Effector memory CD8-positive, alpha-beta T cell (primary cell): ENCODE measurements at places on chromosomes 12 and 14.

- no peaks in the 10 kb centered on the region for H3K4me1 ChIP-seq
- peaks cover 33% of the 10 kb centered on the region for H3K36me3 ChIP-seq
- H3K27ac ChIP-seq = peak overlapping the region; percentile 57
- no peaks in the 10 kb centered on the region for H3K27me3 ChIP-seq
- H3K4me3 ChIP-seq = no peak overlapping the region
These were observed 24.3 kb upstream of the PLEKHD1 start for GRCh38 chr14:69460093-69460701.

DNA sequence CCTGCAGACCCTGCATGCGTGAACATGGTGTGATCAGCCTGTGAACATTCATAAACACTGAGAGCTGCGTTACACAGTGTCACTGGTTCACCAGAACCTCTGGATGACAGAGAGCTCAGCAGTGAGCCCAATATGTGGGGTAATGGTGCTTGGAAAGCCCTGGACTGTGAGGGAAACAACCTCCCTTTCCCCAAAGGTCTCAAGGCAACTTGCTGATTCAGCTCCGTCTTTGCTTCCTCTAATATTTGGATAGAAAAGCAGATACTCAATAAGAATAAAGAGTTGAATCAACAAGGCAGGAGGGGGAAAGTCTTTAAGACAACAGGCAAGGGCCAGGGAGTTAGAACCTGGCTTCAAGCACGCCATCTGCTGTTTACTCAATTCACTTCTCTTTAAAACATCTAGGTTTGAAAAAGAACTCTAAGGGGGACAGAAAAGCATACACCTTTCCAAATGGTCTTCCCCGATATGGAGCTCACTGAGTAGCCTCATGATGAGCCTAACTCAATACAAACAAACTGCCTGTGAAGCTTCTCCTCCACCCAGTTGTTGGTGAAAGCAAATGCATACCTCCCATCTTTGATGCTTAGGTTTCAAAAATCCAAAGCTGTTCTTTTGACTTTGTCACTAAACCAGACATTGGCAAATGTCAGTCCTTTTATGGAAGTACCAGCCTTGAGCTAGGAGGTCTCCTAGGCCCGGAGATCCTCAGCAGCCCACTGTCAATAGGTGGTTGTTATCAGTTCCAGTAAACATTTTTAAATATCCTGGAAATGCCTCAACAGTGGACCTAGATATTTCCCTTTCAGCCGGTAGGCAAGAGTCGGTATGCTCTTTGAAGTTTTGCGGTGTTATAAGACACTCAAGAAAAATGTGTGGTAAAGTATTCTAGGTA lies 76.1 kb downstream of the SAMD4A start:
- no peak overlapping the region for H3K4me3 ChIP-seq
- H3K27me3 ChIP-seq = peaks cover 34% of the 10 kb centered on the region
- H3K27ac ChIP-seq = no peak overlapping the region
- DNase-seq = no peak
- no peaks in the 10 kb centered on the region for H3K4me1 ChIP-seq
- H3K36me3 ChIP-seq = peaks cover 2% of the 10 kb centered on the region

GRCh38 chr12:55733858-55734257 lies 5.0 kb upstream of the CD63 start:
- DNase-seq = no peak
- H3K4me1 ChIP-seq = peaks cover 34% of the 10 kb centered on the region
- H3K27ac ChIP-seq = no peak overlapping the region

DNA sequence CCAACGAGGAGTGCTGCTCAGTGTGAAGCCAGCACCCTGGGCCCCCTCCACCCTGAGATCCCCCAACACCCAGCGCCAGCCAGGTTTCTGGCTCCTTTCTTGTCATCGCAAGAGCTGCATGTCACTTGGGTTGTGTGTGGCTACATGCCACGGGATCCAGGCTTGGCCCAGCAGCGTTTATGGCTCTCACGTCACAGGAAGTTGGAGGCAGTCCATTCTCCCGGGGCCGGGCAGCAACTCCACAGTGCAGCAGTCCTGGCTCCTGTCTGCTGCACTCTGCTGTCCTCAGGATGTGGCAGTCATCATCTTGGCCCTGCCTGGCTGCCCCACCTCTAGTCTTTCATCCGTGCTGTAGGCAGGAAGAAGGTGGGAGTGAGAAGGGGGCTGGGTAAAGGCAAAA lies 78.3 kb downstream of the AACS start:
- H3K27ac ChIP-seq = no peak overlapping the region
- H3K4me3 ChIP-seq = no peak overlapping the region
- H3K27me3 ChIP-seq = peaks cover 7% of the 10 kb centered on the region
- no peak for DNase-seq
- H3K4me1 ChIP-seq = no peaks in the 10 kb centered on the region

GRCh38 chr12:753611-754472 lies 1.5 kb downstream of the WNK1 start:
- DNase-seq = peak; percentile 38
- no peaks in the 10 kb centered on the region for H3K27me3 ChIP-seq
- H3K4me1 ChIP-seq = peaks cover 21% of the 10 kb centered on the region

GRCh38 chr14:63214417-63215196 lies 10.4 kb downstream of the RHOJ start:
- no peak for DNase-seq
- peaks cover 41% of the 10 kb centered on the region for H3K27me3 ChIP-seq
- H3K36me3 ChIP-seq = no peaks in the 10 kb centered on the region

- H3K36me3 ChIP-seq = no peaks in the 10 kb centered on the region
- H3K27ac ChIP-seq = no peak overlapping the region
- peaks cover 58% of the 10 kb centered on the region for H3K27me3 ChIP-seq
- DNase-seq = no peak
- H3K4me3 ChIP-seq = no peak overlapping the region
- no peaks in the 10 kb centered on the region for H3K4me1 ChIP-seq
These were observed 82.6 kb downstream of the VWF start for GRCh38 chr12:6041891-6042290.

DNA sequence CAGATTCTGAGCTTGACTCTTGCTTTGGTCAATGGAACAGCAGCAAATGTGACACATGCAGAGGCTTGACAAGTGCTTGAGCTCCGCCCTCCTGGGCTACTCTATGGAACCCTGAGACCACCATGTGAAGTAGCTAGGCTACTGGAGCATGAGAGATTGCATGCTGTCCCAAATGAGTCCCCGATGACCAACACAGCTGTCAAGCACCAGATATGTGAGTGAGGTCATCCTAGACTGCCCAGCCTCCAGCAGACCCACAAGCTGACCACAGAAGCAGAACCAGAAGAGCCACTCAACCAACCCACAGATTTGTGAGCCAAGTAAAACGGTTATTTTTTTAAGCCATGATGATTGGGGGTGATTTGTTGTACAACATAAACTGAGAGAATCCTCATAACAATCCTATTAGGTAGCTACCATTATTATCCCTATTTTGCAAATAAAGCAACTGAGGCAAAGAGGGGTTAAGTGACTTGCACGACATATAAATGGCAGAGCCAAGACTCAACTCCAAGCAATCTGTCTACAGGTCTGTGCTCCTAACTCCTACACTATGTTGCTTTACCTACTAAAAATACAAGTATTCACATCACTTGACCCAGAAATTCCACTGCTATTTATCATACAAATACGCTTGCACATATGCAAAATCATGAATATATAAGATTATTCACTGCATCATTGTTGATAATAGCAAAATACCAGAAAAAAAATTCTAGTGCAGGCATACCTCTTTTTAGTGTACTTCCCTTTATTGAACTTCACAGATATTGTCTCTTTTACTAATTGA lies 136.2 kb downstream of the NDUFA12 start:
- H3K4me1 ChIP-seq = peaks cover under 1% of the 10 kb centered on the region
- H3K27ac ChIP-seq = no peak overlapping the region
- no peak for DNase-seq
- H3K4me3 ChIP-seq = no peak overlapping the region
- no peaks in the 10 kb centered on the region for H3K36me3 ChIP-seq

GRCh38 chr12:117684471-117684870 lies 284.3 kb downstream of the KSR2 start:
- no peak overlapping the region for H3K27ac ChIP-seq
- H3K4me3 ChIP-seq = no peak overlapping the region
- no peaks in the 10 kb centered on the region for H3K36me3 ChIP-seq
- peaks cover 10% of the 10 kb centered on the region for H3K27me3 ChIP-seq

DNA sequence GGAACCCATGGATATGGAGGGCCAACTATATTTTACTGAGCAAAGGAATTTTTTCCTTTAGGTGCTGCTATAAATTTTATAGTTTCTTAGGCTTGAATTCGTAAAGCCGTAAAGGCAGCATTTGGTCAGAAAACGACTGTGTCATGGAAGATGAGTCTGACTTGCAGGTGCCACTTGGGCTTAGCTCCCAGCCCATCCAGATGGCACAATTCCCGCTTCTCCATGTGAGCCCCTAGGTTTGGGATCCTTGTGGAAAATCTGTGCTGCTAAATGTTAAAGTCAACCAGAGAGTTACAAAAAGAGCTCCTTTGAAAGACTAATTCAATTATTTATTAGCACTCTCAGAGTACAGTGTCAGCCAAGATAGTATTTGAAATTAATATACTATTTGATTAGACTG lies 120.1 kb upstream of the NPAS3 start:
- H3K4me1 ChIP-seq = no peaks in the 10 kb centered on the region
- no peaks in the 10 kb centered on the region for H3K36me3 ChIP-seq
- H3K4me3 ChIP-seq = no peak overlapping the region
- no peaks in the 10 kb centered on the region for H3K27me3 ChIP-seq

GRCh38 chr14:64005822-64006221 lies 153.0 kb downstream of the SYNE2 start:
- H3K36me3 ChIP-seq = peaks cover 76% of the 10 kb centered on the region
- H3K4me1 ChIP-seq = peaks cover 3% of the 10 kb centered on the region
- no peak for DNase-seq
- H3K4me3 ChIP-seq = no peak overlapping the region
- H3K27me3 ChIP-seq = no peaks in the 10 kb centered on the region

DNA sequence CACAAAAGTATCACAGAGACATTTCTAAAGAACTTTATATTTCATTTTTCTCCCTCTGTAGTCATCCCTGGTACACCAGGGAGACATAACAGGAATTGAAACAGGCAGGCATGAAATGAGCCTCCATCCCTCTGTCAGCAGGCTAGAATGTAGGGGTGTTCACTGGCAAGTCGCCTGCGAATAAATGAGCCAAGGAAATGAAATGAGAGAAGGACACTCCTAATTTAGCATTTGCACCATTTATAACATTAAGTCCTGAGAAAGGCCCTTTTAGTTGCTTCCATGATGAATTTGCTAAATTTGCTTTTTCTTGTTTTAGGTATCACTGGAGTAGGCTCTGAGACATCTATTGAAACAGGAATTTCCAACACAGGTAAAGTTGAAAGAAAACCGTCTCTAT lies 192.4 kb upstream of the CNTN1 start:
- no peak overlapping the region for H3K4me3 ChIP-seq
- no peak for DNase-seq
- H3K27me3 ChIP-seq = no peaks in the 10 kb centered on the region
- H3K4me1 ChIP-seq = no peaks in the 10 kb centered on the region

- DNase-seq = no peak
- peak overlapping the region; percentile 85 for H3K27ac ChIP-seq
These were observed 8.1 kb downstream of the ZNF219 start for GRCh38 chr14:21090194-21090939.

GRCh38 chr12:4388662-4389061 lies 9.2 kb upstream of the FGF23 start:
- H3K4me3 ChIP-seq = no peak overlapping the region
- no peak for DNase-seq
- peaks cover 5% of the 10 kb centered on the region for H3K27me3 ChIP-seq
- no peaks in the 10 kb centered on the region for H3K36me3 ChIP-seq
- no peaks in the 10 kb centered on the region for H3K4me1 ChIP-seq

- DNase-seq = no peak
- H3K4me1 ChIP-seq = no peaks in the 10 kb centered on the region
- no peak overlapping the region for H3K4me3 ChIP-seq
- no peak overlapping the region for H3K27ac ChIP-seq
- H3K36me3 ChIP-seq = no peaks in the 10 kb centered on the region
- peaks cover 29% of the 10 kb centered on the region for H3K27me3 ChIP-seq
These were observed 159.1 kb downstream of the ADGRD1 start for GRCh38 chr12:131112700-131113290.

GRCh38 chr12:132559652-132560363 lies 50.6 kb downstream of the LRCOL1 start:
- H3K4me1 ChIP-seq = peaks cover 10% of the 10 kb centered on the region
- peak overlapping the region; percentile 76 for H3K4me3 ChIP-seq
- no peak for DNase-seq
- no peaks in the 10 kb centered on the region for H3K27me3 ChIP-seq
- H3K27ac ChIP-seq = no peak overlapping the region
- peaks cover 9% of the 10 kb centered on the region for H3K36me3 ChIP-seq

DNA sequence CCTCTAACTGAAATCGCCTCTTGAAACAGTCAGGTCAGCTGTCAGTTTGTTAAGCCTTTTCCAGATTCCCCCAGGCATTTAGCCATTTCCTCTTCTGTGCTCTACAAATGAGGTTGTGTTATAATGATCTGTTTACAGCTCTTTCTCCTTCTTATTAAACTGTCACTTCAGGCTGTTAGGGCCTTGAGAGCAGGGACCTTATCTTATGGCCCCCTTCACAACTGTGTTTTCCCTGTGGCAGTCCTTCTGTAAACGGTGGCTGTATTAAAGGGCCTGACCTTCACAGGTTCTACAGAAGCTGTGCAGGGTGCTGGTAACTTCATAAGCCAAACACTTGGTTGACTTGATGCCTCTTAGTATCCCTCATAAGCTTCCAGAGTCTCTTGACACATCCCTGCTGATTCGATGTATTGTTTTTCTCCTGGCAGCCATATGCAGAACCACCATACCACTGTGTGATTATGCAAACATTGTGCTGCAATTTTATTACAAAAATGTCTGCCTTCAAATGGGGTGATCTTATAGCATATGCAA lies 104.7 kb downstream of the PLEKHA5 start:
- H3K27me3 ChIP-seq = no peaks in the 10 kb centered on the region
- H3K27ac ChIP-seq = no peak overlapping the region
- no peaks in the 10 kb centered on the region for H3K36me3 ChIP-seq
- no peak for DNase-seq
- H3K4me3 ChIP-seq = no peak overlapping the region

DNA sequence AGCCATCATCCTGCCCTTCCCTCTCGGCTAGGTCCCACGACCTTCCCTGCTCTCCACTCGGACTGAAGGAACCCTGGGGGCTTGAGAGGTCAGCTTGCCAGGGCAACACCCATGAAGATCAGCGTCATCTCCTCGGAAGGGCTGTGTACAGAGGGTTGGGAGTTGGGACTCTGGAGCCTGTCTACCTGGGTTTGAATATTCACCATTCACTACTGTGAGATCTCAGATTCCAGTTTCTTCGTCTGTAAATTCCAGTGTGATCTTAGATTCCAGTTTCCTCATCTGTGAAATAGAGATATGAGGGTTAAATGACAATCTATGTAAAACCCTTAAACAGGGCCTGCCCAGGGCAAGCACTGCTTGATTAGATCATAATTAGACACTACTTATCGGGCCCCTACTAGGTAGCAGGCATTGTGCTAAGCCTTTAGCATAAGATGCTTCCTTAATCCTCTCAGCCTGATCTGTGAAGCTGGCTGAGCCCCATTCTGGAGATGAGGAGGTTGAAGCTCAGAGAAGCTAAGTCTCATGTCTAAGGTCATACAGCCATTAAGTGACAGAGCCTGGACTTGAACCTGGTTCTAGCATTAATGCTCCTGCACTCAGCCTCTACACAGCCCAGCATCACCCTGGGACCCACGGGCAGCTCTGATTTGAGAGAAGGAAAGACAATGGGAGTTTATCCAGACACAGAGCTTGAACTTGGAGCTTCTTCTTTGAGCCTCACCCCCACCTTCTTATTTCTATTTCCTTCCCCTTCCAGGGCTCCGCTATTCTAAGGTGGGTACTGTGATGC lies 612 bp upstream of the ZDHHC22 start:
- H3K27me3 ChIP-seq = peaks cover 94% of the 10 kb centered on the region
- H3K36me3 ChIP-seq = no peaks in the 10 kb centered on the region
- peaks cover 5% of the 10 kb centered on the region for H3K4me1 ChIP-seq
